Endothelial cell (in vitro differentiated cells): ENCODE measurements at places on chromosomes 7 and 10.
A peak's percentile ranks its signal among the peaks of the same experiment; 100 is the strongest.

DNA sequence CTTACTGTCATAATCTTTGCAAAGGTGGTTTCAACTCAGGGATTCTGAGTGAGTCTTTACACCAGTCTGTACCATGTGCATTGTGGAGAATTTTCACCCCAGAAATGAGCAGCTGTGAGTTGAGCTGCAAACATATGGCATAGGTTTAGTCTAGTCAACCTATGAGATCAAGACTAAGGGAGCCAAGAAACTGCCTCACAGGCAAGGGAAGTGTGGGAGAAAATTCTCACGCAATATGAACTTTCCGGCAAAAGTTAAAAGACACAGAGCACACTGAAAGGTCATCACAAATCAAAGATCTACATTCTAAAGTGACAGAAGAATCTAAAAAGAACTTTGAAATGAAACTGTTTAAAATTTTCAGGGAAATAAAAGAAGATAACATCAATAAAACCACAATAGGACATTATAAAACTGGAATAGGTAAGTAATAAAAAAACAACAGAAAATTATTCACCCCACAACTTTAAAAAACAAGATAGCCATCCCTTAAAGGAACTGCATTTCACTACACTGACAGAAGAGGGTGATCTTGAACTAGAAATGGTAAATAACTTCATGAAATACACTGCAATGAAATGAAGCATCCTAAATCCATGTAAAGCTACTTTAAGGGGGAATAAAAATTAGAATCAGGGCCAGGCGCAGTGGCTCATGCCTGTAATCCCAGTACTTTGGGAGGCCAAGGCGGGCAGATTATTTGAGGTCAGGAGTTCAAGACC lies 63.5 kb downstream of the LGI1 start:
- no peak overlapping the region for H3K27ac ChIP-seq
- DNase-seq: no peak
- H3K4me1 ChIP-seq: peaks cover 3% of the 10 kb centered on the region
- peaks cover under 1% of the 10 kb centered on the region for H3K27me3 ChIP-seq
- no peaks in the 10 kb centered on the region for H3K36me3 ChIP-seq

DNA sequence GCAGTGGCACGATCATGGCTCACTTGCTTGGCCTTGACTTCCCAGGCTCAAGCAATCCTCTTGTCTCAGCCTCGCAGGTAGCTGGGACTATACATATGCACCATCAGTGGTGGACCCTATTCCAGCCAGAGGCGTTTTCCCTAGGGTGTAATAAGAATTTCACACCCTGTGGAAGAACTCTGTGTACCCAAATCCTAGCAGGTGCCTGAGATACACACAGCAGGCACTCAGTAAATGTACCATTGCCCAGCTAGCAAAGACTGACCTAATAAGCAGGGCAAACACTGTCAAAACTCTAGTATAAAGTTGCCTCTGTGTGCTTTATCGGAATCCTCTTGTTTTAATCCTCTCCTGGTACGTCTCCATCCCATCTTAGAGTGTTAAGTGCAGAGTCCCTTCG lies 33.7 kb upstream of the BHLHA15 start:
- no peaks in the 10 kb centered on the region for H3K27me3 ChIP-seq
- H3K4me3 ChIP-seq: no peak overlapping the region
- H3K4me1 ChIP-seq: peaks cover 10% of the 10 kb centered on the region
- no peak for DNase-seq
- peaks cover 18% of the 10 kb centered on the region for H3K36me3 ChIP-seq

DNA sequence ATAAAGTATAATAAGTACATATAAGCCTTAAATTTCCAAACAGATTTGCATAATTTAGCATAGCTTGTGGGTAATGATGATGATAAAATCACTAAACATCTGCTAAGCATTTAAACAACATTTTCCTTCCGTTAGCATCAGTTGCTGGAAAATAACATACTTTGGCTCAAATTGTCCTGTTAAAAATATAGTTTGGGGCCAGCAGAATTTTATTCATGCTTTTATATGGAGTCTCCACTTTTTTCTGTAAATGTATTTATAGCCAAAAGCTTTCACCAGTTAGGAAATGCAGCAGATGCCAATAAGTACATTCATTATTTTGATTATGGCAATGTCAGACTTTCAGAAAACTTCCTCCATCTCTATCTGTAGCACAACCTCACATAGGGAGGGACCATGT lies 107.2 kb downstream of the CNTNAP2 start:
- no peaks in the 10 kb centered on the region for H3K36me3 ChIP-seq
- DNase-seq: no peak
- H3K27me3 ChIP-seq: no peaks in the 10 kb centered on the region
- no peak overlapping the region for H3K27ac ChIP-seq

DNA sequence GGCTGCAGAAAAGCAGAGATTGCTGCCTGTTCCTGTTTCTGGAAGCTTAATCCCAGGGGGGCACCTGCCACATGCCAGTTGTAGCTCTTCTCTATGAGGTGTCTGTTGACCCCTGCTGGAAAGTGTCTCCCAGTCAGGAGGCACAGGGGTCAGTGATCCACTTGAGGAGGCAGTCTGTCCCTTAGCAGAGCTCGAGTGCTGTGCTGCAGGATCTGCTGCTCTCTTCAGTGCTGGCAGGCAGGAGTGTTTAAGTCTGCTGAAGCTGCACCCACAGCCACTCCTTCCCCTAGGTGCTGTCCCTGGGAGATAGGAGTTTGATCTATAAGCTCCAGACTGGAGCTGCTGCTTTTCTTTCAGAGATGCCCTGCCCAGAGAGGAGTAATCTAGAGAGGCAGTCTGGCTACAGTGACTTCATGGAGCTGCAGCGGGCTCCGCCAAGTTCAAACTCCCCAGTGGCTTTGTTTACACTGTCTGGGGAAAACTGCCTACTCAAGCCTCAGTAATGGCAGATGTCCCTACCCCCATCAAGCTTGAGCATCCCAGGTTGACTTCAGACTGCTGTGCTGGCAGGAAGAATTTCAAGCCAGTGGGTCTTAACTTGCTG lies 57.6 kb upstream of the CROT start:
- H3K4me3 ChIP-seq: no peak overlapping the region
- H3K36me3 ChIP-seq: no peaks in the 10 kb centered on the region
- no peak for DNase-seq
- no peaks in the 10 kb centered on the region for H3K4me1 ChIP-seq
- H3K27ac ChIP-seq: no peak overlapping the region

GRCh38 chr10:49435225-49435624 lies 39.3 kb upstream of the DRGX start:
- H3K27me3 ChIP-seq: no peaks in the 10 kb centered on the region
- H3K27ac ChIP-seq: no peak overlapping the region
- no peak for DNase-seq
- no peak overlapping the region for H3K4me3 ChIP-seq
- H3K4me1 ChIP-seq: no peaks in the 10 kb centered on the region

DNA sequence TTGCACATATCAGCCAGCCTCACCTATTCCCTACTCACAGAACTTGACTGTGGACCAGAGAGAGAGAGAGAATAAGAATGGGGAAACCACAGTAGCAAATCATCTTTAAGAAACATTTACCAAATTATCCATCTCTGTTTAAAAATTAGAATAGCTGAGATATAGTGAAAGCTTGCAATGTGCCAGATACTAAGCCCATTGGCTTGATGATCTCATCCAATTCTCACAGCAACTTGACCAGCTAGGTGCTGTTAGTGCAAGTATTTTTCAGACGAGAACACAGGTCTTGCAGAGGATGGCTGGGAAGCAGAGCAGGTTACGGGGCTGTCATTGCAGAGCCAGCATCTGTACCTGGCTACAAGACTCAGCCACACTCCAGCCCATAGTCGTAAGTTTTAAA lies 50.9 kb downstream of the KLF6 start:
- no peaks in the 10 kb centered on the region for H3K36me3 ChIP-seq
- peaks cover 3% of the 10 kb centered on the region for H3K4me1 ChIP-seq
- H3K4me3 ChIP-seq: no peak overlapping the region
- DNase-seq: no peak
- no peak overlapping the region for H3K27ac ChIP-seq

- peaks cover 1% of the 10 kb centered on the region for H3K4me1 ChIP-seq
- no peaks in the 10 kb centered on the region for H3K36me3 ChIP-seq
- no peak for DNase-seq
- no peak overlapping the region for H3K4me3 ChIP-seq
These were observed 41.9 kb downstream of the RBM20 start for GRCh38 chr10:110686047-110686446.

- H3K4me1 ChIP-seq: no peaks in the 10 kb centered on the region
- no peaks in the 10 kb centered on the region for H3K36me3 ChIP-seq
- H3K27me3 ChIP-seq: peaks cover 3% of the 10 kb centered on the region
- H3K4me3 ChIP-seq: no peak overlapping the region
- no peak for DNase-seq
These were observed 124.5 kb downstream of the AHR start for GRCh38 chr7:17422966-17423365.

DNA sequence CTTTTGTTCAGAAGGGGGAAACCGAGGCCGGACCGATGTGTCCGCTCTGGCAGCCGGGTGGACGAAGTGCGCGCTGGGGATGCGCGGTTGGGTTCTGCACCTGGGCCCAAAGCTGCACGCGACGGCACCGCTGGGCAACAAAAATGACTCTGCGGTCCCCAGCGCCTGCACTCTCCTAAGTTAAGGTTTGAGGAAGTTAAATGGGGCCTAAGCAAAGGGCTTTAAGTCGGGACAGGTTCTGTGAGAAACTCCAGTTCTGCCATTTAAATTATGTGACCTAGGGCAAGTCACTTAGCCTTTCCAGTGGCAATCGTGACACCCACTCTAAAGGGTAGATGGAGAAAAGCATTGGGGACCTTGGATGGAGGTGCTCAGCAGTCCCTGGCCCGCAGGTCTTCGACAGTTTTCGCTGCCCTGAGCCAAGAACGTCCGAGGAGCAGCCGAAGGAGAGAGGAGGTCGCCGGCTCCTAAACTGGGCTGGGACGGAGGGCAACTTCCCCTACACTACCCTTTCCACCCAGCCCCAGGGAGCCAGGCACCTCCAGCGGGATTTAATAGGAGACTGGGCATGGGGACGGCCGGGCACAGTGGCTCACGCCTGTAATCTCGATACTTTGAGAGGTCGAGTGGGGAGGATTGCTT lies 534 bp upstream of the ACBD5 start:
- H3K4me3 ChIP-seq: peak overlapping the region; percentile 90
- peaks cover 13% of the 10 kb centered on the region for H3K4me1 ChIP-seq
- no peaks in the 10 kb centered on the region for H3K36me3 ChIP-seq
- peak; percentile 38 for DNase-seq

DNA sequence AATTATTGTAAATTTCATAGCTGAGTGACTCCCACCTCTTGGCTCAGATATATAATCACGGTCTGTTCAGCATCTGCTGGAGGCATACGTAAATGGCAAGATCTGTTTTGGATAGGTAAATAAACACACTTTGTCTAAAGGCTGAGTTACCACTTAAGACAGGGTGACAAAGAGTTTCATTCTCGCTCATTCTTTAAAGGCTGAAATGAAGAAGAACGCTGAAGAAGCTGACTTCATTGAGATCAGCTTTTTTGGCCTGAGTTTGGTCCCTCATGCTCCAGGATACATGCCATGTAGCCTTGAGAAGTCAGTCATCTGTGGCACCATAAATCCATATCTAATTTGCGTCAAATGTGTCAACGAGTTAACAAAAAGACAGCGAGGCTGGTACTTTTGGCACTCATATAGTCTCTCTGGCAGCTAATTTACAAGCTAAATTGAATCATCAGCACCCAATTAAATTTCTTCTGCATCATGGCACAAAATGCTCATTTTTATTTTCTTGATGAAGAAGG lies 309.9 kb downstream of the GPAM start:
- H3K4me3 ChIP-seq: no peak overlapping the region
- H3K27ac ChIP-seq: no peak overlapping the region
- H3K36me3 ChIP-seq: no peaks in the 10 kb centered on the region

- no peak overlapping the region for H3K27ac ChIP-seq
- H3K4me1 ChIP-seq: no peaks in the 10 kb centered on the region
- no peak overlapping the region for H3K4me3 ChIP-seq
- no peaks in the 10 kb centered on the region for H3K27me3 ChIP-seq
These were observed 166.8 kb downstream of the IQUB start for GRCh38 chr7:123367484-123368122.
